ENCODE measurements at places on chromosomes 4 and X.

DNA sequence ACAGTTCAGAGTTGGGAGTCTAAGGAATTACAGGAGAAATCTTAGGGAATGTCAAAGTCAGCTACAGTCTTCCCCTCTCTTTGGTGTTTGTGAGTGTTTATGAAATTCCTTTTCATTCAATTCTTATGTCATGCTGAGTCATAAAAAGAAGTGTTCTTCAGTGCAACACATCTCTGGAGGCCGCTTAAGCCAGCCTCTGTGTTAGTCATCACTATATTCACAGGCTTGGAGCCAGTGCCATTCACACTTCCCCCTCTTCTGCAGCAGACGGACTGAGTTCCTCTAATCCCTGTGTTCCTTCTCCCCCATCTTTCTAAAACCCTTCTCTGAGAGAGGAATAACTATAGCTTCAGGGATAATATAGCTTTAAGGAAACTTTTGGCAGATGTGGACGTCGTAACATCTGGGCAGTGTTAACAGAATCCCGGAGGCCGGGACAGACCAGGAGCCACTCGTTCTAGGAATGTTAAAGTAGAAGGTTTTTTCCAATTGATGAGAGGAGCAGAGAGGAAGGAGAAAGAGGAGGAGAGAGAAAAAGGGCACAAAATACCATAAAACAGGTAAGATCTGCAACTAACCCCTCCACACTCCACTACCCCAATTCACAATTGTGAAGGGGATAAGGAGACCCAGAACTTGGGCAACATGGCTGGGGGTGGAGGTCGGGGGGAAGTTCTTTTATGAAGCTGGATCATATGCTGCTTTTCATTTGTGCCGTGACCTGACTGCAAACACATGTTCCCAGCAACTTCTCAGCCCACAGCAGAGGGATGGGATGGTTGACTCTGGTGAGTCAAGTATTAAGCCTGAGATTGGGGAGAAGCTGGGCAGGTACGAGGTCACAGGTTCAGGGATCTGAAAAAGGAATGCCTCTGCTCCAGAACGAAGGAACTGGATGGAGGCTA lies at the start of gene SRPX2:
Gene SRPX2, plus strand, starts transcription at position 244 of the 905 bp plus-strand sequence. CDS start 2,124 bp downstream, outside the sequence.
- peak; percentile 74 for DNase-seq

GRCh38 chr4:168483811-168484210 lies 3.5 kb upstream of the DDX60L start:
- no peak for DNase-seq

- DNase-seq = no peak
Measured at GRCh38 chrX:55260806-55261205, 3.9 kb downstream of the PAGE3 start.

DNA sequence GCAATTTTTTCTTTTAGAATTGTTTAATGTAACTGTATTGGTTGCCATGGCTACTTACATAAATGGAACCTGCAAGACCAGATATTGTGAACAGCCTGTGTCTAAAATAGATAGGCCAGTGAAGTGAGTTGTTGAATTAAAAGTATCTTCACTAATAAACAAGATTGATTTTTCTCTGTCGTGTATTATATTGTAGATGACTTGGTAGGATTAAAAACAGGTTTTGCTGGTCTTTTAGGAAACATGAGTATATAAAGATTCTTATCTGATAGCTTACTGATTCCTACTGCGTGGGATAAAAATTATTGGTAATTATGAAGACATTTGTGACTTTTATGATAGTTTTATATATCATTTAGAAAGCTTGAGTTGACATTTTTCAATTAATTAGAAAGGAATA lies 162.1 kb downstream of the KDM6A start:
- DNase-seq = no peak
